ENCODE measurements at places on chromosomes 2 and 18.

GRCh38 chr2:38735999-38736320 is 15.2 kb downstream of the SRSF7 start:
- no peak for DNase-seq

DNA sequence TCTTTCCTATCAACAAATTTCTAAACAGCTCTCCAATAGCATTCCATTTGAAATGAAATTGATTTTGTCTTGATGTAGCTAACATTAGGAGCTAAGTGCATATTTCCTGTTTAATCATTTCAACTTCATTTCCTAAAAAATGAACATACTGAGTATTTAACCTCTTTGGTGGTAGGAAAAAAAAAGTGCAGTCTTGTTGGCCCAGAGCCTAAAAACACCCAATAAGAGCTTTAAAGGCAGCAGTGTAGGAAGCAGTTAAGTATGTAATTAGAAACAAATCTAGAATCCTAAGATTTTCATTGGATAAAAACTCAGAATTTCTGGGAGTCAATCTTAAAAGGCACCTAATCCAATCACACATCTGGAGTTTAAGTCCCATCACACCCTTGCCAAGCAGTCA is 71.0 kb upstream of the RBMS1 start:
- DNase-seq: no peak

DNA sequence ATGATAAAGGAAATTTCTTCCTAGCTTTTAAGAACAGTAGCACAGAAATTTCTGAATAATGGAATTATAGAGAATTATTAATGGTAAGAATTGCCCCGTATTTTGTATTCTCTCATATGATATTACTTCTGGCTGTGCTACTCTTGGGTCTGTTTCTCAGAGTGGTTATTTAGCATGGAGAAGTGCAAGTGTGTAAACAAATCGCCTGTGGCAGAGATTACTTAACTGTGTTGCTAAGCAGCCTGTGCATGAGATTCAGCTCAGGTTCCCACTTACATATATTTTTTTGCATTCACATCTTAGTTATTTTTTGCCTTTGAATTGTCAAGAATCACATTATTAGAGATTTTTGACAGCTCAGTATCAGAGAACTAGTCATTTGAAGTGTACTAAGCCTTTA is 80.1 kb upstream of the NFATC1 start:
- no peak for DNase-seq

GRCh38 chr2:41896186-41896846 is 151.5 kb upstream of the PKDCC start:
- DNase-seq: no peak

DNA sequence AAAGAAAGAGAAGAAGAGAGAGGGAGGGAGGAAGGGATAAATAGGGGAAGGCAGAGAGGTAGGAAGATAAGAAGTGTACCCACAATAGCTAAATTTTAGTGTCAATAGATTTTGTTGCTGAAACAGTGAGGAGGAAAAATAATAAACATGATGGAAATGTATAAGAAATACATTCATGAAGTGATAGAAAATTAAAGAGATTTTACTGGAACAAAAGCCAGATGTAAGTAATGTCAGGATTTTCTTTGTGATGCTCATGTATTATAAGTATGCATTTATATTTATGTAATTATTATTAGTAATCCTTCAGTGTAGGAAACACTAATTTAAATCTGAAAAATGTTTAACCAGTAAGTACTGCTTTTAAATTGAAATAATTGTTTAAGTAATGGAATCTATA is 1125.2 kb upstream of the FANCL start:
- DNase-seq: no peak

DNA sequence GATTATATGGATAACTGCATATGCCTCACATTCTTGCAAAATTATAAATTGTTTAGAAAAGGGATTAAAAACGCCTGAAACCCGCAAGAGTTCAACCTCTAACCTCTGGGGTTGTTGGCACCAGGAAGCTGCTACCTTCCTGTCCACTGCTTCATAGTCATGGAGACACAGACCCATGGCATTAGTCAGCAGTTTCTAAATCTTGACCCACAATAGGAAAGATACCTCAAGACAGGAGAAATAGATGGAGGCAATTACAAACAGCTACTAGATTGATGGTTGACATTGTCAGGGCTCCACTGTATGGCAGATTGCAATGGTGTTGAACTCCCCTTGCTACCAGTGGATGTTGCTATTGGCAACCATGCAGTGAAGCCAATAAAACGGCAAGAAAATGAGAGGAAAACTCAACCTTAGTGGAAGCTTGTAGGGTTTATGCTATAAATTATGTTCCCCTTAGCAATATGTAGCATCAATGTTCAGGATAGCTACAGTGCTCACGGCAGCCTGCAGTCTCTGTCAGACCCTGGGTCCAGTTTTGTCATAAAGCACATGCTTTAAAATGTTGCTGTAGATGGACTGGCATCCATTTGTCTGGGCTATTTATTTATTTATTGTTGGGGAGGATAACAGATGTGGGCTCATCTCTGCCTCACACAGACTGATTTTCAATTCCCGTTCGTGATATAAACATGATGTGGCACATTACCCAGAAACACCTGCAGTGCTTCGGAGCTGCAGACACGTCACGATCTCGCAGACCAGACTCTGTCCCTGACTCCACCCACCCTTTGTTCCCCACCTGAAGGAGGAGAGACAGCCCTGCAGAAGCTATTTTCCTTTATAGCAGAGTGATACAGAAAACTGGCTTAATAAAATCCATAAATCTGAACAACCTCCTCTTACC is 233.4 kb downstream of the AGPS start:
- peak; percentile 80 for DNase-seq

- no peak for DNase-seq
Observed at GRCh38 chr2:64412671-64413070, 41.3 kb upstream of the LGALSL start.

GRCh38 chr2:71944806-71945602 is 202.7 kb downstream of the CYP26B1 start:
- no peak for DNase-seq

DNA sequence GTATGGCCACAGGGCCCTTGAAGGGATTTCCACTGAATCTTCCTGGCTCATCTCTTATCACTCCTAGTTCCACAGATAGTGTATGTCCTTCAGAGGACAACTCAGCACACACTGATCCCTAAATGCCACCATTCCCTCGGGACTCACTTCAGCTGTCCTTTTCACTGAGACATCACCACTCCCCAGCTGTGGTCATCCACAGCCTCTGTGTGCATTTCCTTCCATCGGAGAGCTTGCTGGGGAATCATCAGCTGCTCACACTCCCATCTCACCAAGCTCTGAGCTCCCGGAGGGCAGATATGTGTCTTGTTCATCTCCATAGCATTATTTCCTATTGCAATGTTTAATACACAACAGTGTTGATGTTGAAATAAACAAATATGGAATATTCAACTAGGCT is 759.5 kb downstream of the RNF144A start:
- DNase-seq: no peak
